ENCODE measurements at places on chromosomes 11 and 22.

GRCh38 chr11:34855754-34856095, 60.5 kb downstream of the APIP start:
- DNase-seq, result no peak

- no peak for DNase-seq
These were observed 142.3 kb upstream of the TBCEL start for GRCh38 chr11:120881596-120881995.

GRCh38 chr11:40274017-40274416, 1185.4 kb downstream of the LRRC4C start:
- DNase-seq, result no peak

DNA sequence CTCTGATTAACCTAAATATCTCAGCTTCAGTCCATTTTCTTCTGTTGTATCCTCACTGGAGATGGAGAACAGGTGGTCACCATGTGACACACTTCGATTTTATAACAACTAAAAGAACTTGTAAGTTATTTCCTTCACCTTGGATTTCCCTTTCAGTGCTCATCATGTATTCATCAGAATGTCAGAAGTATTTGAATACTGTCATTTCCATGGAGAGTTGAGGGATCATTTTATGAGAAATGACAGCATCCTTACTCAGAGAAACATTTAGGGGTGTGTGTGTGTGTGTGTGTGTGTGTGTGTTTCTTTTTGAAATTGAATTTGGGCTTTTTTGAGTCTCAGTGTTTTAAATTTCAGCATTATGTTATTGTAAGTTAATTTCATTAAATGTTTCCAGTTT, 205.8 kb downstream of the ARHGAP42 start:
- no peak for DNase-seq

GRCh38 chr11:48167380-48167779, 49.2 kb upstream of the OR4B1 start:
- DNase-seq, result no peak

DNA sequence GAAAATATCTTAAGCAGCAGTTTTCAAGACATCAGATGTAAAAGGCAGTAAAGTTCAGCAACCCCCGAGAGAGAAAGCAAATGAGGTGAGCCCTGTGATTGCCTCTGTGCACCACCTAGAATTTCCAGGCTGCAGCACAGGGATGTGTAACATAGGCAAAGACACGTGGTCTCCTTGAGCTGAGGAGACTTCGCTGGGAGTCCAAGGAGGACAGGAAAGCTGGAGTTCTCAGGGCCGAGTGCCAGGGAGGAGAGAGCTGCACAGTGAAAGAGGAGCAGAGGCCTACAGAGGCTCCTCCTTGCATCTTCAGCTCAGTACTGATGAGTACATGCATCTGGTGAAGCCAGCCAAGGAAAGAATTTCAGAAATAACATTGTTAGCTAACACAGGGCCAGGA, 17.6 kb upstream of the TOLLIP start:
- no peak for DNase-seq

GRCh38 chr22:45577746-45578523, 75.3 kb downstream of the FBLN1 start:
- no peak for DNase-seq

DNA sequence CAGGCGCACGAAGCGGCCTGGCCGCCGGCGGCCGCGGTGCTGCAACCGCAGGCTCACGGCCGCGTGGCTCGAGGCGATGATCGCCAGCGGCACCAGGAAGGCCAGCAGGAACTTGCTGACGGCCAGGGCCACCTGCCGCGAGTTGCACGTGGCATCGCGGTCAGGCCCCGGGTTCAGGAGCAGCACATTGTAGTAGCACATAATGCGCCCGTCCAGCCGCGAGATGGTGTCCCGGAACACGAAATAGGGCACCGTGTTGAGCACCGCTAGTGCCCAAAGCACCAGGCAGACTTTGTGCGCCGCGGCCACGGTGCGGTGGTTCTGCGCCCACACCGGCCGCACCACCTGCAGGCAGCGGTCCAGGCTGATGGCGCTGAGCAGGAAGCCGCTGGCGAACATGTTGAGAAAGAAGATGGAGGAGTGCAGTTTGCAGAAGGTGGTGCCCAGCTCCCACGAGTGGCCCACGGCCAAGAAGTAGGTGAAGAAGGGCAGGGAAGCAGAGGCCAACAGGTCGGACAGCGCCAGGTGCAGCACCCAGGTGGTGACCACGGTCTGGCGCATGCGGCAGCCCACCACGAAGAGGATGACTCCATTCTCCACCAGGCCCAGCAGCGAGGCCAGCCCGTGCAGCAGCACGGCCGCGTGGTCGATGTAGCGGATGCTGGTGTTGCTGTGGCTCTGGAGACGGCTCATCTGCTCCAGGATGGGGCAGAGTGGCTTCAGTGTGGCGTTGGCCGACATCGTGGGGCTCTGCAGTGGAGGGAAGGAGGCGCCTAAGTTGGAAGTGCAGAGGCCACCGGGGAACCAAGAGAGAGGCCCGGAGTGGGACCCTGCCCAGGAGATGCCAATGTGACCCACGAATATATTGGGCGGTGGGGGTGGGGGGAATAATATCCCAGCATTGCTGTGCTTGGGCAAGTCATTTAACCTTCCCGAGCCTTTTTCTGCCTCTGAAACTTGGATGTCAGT, 2.5 kb downstream of the PTGDR2 start:
- no peak for DNase-seq

- DNase-seq, result no peak
These were observed 104.5 kb upstream of the GRAMD1B start for GRCh38 chr11:123325533-123325932.

DNA sequence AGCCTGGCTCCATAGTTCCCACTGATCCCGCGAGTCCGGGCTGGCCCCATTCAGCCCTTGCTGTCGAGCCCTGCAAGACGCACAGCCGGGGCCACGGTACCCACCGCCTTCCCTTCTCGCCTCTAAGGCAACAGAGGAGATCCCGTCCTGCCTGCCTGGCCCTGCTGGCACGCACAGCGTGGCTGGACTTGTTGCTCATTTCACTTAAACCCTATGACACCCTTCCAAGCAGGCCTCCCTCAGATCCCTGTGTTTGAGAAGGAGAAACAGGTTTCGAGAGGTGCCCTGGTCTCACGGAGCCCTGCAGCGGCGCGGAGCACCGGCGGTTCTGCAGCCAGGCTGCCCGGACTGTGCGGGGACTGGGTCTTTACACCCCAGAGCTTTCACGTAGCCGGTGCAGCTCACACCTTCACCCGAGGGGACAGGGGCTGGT, 1048.4 kb downstream of the BRD1 start:
- no peak for DNase-seq

DNA sequence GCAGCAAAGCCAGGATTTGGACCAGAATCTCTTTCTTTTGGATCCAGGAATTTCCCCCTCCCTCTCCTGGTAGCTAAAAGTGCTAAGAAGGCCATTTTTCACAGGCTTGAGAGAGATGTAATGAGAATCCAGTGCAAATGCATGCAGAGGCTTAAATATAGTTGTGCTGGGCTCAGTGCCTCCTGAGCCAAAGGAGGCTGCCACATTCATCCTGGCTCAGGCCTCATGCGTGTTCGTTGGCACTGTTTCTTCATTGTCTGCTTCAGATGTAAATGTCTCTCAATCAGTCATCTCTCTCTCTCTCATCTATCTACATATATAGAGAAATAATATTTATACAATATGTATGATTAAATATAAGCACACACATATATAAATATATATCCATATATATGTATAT, 83.6 kb downstream of the INSC start:
- no peak for DNase-seq

GRCh38 chr22:43000441-43001175, 14.3 kb downstream of the PACSIN2 start:
- DNase-seq, result no peak

- no peak for DNase-seq
These were observed 7.3 kb downstream of the KCNJ1 start for GRCh38 chr11:128859563-128860441.

DNA sequence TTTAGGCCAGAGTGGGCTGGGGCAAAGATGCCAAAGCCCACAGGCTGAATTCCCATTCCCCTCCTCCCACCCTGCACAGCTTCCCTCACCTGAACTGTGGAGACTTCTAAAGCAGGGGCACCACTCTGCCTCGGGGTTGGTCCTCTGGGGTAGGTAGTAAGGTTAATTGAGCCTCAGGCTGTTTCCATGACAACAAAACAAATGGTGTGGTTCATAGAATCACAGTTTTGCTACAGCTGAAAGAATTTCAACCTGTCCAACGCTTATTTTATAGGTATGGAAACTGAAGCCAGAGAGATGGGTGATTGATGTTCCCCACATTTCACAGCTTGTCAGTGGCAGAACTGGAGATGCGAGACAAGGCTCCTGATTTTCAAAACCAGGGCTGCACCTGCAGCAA, 109.5 kb downstream of the SNX19 start:
- no peak for DNase-seq

DNA sequence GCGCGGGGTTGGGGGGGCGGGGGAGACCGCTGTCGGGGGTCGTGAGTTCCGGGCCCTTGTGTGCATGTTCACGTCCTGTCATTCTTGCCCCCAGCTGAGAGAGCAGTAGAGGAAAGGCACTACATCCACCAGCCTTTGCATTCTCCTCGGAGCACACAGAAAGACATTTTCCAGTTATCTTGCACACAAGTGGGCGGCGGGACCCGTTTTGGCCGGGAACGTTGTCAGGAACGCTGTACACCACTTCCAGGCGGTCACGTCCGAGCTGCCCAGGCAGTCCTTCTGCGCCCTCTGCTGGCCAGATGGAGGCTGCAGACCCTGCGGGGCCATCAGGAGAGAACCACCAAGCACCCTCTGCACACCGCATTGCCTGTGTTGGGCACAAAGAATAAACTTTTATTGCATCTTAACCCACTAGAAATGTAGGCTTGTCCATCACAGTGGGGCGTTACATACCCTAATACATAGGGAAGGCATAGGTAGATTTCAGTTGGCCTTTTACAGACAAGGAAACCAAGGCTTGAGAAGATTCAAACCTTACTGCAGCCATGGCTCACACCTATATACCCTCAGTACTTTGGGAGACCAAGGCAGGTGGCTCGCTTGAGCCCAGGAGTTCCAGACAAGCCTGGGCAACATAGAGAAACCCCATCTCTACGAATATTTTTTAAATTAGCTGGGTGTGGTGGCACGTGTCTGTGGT, 2.8 kb upstream of the CDKN1C start:
- no peak for DNase-seq

DNA sequence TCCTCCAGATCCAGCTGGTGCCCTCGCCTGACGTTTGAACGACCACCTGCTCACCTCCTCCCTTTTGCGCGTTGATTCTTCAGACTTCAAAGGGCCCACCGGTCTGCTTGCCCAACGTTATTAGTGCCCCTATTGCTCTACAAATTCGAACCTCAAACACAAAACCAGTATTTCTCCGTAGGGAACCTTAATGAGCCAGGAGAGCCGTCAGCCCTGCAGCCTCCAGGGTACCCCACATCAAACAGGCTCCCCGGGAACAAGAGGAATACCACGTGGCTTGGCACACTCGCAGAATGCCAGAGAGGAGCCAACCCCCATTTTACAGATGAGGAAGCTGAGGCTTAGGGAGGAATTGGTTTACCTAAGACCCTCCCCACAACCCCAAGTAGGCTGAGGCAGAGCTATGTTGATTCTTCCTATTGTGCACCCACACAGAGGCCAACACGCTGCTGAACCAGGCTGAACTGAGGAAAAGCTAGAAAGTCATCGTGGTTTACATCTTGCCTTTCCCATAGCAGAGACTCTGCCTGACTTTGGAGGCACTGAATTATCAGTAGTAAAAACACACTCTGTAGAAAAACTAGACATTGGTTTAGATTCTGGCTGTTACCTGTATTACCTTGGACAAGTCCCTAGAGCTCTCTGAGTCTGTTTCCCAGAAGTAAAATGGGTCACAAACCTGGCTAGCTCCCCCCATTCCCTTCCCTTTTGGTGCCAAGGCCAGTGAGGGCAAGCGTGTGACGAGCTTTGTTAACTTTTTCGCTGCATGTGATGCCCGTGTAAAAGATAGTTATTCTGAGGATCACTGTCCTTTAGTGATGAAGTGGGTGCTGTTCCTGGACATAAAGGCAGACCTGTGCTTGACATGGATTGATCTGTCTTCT, 764 bp downstream of the TKFC start:
- no peak for DNase-seq

DNA sequence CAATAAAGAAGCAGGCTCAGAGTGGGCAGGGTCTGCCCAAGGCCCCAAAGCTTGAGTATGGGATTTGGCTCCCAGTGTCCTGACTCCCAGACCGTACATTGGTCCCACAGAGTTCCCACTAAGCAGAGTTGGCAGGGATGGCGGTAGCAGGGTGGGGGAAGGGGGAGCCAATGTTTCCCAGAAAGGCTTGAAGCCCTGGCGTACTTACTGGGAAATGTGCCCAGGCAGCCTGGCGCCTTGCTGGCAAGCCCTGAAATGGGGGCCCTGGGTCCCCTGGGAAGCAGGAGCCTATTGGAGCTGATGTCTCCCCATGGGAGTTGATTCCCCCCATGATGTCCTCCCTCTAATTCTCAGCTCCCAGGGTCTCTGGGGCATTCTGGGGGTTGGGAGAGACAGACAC, 9.3 kb downstream of the ARHGEF17 start:
- no peak for DNase-seq

DNA sequence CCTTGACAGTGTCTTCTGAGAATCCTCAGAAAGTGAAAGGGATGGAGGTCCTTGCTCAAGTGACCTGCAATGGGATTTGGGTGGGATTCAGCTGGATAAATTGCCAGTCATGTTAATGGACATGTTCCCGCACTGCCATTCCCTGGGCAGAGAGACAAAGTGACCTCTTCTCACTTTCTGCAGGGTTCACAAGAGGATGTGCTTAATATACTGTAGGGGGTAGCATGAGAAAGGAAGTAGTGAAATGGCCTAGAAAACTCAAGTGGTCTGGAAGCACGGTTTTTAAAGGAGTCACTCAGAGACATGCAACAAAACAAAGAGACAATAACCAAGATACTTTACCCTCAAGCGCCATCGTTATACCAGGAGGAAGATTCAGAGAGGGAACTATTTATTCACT, 70.2 kb downstream of the NELL1 start:
- no peak for DNase-seq

DNA sequence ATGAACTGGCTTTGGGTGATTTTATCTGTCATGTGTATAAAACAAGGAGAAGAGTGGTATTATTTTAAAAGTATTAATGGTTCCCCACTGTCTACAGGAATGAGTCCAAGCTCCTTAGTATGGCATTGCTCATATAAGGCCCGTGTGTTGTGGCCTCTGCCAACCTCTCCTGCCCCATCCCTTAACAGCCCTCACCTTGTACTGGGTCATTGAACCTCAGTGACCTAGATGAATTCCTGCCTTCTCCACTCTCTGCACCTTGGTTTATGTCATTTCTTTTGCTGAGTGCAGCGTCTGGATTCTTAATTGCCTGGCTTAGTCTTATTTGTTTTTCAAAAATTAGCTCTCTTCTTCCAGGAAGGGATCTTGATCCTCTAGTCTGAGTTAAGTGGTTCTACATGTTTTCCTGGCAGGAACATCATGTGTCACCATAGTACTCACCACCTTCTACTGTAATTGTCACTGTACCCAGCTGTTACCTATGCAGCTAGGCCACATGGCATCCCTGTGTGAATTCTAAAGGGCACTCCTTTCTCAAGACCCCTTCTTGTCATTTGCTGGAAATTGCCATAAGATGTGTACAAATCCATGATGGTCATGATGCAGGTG, 36.2 kb upstream of the POGLUT3 start:
- DNase-seq, result no peak

DNA sequence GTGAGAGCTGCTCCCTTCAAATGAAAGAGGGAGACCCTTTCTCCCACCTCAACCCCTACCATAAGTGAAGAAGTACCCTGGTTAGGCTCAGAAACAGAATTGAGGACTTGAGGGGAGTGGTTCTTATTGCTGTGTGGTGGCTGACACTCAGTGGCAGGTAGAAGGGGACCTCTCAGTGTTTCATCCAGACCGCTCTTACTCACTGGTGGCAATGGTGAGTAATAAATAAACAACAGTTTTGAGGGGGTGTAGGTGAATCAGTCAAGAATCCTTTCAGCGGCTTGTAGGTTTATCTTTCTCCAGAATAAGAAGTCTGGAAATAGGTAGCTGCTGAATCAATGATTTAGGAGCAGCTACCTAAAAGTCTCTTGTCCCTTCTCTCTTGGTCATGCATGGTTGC, 403.4 kb upstream of the B3GAT1 start:
- no peak for DNase-seq
